ENCODE measurements at places on chromosomes 11 and 22.

DNA sequence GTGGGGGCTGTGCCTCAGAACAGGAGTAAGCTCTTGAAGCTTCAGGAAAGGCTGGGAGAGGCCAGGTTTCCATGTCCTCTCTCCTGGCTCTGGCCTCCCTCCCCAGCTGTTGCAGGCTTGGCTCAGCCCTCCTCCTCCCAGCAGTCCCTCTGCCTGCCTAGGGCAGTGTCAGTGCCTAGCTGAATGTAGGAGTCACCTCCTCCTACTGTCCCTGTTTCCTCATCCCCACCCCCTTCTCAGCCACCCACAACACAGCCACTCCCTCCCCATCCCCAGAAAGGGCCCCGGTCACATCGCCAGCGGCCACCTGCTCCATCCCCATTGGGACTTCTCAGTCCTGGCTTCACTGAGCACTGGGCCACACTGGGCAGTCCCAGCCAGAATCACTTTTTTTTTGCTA is 2.9 kb upstream of the FBLN1 start:
- DNase-seq, result no peak

DNA sequence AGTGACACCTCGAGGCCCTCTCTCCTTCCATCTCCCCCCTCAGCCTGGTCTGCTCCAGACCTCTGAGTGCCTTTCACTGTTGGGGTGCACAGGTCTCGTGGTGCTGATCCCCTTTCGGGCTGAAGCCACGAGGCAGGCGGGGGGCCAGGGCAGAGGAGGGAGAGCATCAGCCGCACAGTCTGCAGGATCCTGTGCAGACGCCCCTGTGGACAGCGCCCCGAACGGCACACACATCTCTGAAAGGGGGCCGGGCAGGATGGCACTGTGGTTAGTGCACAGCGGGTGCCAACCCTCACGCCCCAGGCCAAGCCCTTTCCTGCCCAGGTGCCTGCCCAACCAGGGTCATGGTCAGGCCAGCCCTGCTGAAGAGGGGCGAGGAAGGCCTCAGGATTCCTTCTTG is 56.7 kb downstream of the CACNA1I start:
- DNase-seq, result no peak

DNA sequence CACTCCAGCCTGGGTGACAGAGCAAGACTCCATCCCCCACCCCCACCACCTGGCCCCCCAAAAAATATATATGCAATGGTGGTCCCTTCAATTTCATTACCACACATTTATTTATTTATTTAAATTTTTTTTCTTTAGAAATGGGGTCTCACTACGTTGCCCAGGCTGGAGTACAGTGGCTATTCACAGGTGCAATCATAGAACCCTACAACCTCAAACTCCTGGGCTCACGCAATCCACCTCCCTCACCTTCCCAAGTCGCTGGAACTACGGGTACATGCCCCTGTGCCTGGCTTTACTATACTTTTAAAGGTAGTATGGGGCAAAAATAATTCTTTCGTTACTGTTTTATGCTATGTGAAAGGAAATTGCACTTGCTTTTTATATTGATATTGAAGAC is 50.9 kb upstream of the EP300 start:
- no peak for DNase-seq

- DNase-seq, result peak; percentile 33
Measured at GRCh38 chr11:67117672-67118180, 1.3 kb upstream of the KDM2A start.

DNA sequence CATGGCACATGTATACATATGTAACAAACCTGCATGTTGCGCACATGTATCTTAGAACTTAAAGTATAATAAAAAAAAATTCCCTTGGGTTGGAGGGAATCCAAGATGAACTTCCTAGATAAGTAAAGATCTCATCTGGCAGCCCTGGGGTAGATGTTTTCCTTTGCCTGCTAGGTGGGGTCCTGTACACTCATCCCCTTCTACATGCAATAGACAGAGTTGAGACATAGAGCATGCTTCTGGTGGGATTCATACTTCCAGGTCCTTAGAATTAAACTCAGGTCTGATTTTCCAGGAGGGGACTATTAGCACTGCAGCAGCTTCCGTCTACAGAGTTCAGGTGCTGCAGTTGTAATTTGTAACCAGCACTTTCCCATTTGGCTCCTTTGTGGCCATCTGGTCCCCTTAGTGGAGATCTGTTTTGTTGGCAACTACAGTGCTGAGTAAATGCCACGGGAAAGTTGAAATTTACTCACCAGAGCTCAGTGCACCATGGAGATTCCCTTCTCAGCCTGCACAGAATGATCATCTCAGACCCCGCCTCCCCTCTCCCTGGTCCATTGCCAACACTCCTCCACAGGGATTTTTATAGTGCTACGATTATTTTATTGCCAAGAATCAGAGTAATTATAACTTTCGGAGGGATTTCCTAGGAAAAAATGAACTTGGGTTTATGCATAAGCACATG is 220.1 kb upstream of the E2F8 start:
- DNase-seq, result no peak

GRCh38 chr11:288478-289397 is at the start of gene PGGHG:
Gene PGGHG, plus strand, starts transcription at chr11:289126. Its CDS starts 691 bp downstream, at chr11:289817.
- DNase-seq, result no peak

DNA sequence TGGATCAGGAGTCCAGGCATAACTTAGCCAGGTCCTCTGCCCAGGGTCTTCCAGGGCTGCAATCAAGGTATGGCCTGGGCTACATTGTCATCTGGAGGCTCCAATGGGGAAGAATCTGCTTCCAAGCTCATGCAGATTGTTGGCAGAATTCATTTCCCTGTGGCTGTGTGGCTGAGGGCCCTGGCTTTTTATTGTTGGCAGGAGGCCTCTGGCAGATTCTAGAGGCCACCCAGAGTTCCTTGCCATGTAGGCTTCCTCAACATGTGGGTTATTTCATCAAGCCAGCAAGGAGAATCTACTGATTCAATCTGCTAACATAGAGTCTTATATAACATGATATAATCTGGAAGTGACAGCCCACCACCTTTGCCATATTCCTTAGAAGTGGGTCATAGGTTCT is 16.4 kb upstream of the EP300 start:
- DNase-seq, result no peak

- no peak for DNase-seq
Measured at GRCh38 chr22:36155702-36156101, 4.9 kb downstream of the APOL3 start.

DNA sequence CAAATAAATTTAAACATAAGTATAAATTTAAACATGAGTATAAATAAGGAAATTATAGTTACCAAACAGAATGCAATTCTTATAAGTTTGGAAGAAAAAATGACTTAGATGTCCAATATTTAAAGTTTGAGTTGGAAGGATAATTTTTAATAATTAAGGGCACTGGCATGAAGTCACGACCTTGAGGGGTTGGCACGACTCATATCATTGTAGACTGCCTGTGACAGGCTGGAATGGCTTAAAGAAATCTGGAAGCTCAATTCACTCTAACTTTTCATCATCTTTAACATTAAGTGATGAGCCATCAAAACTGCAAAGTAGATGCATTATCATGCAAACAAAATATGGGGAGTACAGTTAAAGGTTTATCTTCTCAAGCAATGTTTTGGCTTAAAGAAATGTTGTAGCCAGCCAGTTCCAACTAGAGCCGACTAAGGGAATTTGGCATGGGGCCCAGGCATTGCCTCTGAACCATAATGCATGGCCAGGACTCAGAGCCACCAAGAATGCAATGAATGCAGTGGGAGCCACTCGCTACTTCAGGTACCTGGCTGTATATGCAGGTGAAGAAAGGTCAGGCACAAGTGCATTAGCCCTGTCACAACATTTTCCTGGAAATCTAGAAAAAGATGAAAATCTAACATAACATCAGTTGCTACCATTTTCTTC is 33.4 kb downstream of the PGR start:
- no peak for DNase-seq

DNA sequence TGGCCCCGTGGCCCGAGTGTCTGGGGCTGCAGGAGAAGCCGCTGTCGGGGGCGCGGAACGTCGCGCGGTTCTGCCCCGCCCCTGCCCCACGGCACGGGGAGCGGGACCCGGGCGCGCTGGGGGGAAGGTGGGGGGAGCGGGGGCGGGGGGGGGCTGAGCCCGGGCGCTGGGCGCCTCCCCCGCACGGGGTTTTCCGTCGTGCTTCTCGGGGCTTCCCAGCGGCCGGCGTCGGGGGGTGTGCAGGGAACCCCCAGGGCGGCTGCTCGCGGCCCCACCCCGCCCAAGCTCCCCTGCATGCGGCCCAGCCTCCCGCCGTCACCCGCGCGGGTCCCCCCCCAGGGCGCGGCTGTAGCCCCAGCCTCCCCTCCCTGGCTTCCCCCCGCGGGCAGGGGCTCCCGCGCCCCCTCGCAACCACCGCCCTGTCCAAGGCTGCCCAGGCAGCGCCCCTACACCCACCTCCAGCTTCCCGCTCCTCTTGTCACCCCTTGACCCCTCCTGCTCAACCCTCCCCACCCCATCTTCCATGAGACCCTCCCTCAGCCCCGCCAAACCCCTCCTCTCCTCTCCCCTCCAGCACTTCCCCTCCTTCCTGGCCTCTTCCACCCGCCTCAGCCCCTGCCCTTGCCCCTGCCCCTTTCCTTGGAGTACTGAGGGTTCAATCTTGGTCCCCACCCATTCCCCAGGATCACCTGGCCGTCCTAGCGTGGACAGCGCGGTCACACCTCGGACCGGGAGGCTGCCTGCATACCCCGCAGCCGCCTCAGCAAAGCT is 1.7 kb downstream of the IL17REL start:
- DNase-seq, result peak; percentile 58

- no peak for DNase-seq
Measured at GRCh38 chr11:43631732-43632131, 48.8 kb upstream of the HSD17B12 start.

- no peak for DNase-seq
Measured at GRCh38 chr22:30841273-30841672, 127.3 kb downstream of the MORC2 start.

GRCh38 chr22:44754998-44755397 is 2.6 kb downstream of the ARHGAP8 start:
- DNase-seq, result no peak

DNA sequence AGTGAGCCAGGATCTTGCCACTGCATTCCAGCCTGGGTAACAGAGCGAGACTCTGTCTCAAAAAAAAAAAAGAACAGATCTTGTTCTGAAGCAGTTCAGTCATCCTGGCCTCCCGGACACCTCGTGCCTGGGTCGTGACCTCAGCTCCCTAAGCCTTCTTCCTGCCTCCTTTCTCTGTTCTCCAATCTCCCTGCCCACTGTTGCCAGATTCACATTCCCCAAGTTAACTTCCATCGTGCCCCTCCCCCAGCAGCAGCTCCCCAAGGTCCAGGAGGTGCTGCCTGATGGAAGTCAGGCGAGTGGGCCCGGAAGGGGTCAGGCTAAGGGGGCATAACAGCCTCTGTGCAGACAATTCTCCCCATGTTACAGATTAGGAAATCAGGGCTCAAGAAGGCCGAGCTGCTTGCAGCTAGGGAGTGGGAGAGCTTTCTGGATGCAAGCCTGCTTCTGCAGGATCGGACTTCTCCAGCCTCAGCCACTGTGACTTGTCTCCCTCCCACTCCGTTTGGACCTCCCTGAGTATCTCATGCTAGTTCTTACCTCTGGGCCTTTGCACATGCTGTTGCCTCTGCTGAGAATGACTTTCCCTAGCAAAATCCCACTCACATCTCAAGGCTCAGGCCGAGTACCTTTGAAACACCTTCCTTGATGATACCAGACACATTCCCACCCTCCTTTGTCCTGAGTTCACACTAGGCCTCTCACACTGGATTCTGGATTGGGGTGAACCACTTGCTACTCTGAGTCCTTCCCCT is 14.3 kb upstream of the TMEM184B start:
- no peak for DNase-seq

DNA sequence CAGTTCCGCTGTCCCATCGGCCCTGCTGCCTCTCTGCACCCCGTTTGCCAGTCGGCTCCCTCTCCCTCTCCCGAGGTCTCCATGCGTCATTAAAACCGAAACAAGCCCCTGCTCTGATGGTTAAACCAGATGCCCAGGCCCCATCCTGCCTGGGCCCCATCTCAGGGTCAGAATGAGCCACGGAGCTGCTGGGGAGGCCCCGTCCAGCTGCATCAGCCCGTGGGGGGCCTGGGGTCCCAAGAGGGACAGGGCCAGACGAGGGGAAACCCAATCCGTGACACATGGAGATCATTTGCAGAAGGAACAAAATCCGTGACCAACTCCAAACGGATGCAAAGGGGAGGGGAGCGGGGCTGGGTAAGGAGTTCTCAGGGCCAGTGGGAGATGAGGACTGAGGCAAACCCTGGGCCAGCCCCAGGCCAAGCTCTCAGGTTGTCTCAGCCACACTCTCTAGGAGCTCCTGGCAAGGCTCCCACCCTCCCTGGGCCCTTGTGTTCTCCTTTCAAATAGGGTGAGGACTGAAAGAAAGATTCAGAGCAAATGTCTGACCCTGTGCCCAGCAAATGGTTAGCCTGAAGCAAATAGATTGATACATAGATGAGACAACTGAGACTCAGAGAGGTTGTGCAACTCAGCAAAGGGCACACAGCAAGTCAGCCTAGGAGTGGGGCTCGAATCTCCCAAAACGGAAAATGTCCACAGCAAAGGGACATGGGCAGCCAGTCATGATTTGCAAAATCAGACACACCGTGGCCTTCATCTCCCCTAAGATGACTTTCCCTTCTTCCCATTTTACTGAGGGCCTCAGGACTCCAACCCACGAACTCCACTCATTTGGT is 162.1 kb downstream of the MN1 start:
- DNase-seq, result no peak

- no peak for DNase-seq
Measured at GRCh38 chr22:17562906-17563870, at the start of gene SLC25A18. Gene SLC25A18, plus strand, starts transcription at chr22:17563498. Its CDS starts 16,447 bp downstream, at chr22:17579945.

DNA sequence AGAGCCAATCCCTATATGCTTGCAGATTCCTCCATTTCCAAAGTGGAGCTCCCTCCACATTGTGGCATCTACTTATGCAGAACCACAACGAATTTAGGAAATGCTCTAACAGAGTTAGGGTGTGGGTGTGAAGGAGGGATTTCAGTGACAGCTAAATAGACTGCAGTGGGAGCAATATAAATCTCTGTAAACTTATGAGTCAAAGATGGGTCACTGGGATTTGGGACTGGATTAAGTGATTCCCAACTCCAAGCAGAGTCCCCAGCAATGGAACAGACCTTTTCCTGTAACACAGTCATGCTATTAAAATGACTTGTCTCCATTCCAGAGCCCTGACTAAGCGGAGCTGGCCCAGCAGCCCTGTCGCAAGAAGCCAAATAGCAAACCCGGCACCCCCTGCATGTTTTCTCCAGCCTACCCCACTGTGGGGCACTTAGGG is 36.6 kb downstream of the RPL27A start:
- DNase-seq, result no peak

GRCh38 chr11:12100841-12101242 is 9.5 kb upstream of the MICAL2 start:
- no peak for DNase-seq

GRCh38 chr22:29208879-29209623 is 3.4 kb downstream of the EMID1 start:
- no peak for DNase-seq

GRCh38 chr11:59008947-59009346 is 69.7 kb downstream of the GLYATL1 start:
- no peak for DNase-seq

DNA sequence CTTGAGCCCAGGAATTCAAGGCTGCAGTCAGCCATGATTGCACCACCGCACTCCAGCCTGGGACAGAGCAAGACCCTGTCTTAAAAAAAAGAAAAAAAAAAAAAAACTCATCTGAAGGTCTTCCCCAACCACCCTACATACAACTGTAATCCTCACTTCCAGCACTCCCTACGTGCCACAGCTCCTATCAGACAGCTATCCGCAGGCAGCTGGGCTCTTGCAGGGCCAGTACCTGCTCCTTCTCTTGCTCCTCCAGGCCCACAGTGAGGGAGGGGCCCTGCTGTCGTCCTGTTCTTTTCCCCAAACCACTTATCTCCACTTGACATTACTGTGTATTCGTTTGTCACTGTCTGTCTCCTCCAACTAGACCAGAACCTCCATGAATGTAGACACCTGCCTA is 156.1 kb upstream of the NECTIN1 start:
- no peak for DNase-seq
